ENCODE measurements at places on chromosomes 12 and 14. TPM values are rescaled to one million over a fixed set of nuclear protein-coding genes. Genes with fewer than 3 reads are reported as not detected.

Gene MDM1
- total RNA-seq = 6.1 TPM

Gene B3GNT4
- total RNA-seq = 0.77 TPM

Gene TMEM233
- not detected for total RNA-seq

Gene ATN1
- total RNA-seq = 38.8 TPM

Gene ABHD12B
- total RNA-seq = not detected

Gene NYNRIN
- total RNA-seq = 0.49 TPM
